GM12878 (cell line): ENCODE measurements at places on chromosomes 1 and 21.

- H3K4me3 ChIP-seq, result no peak overlapping the region
- no peak overlapping the region for H3K27ac ChIP-seq
- H3K36me3 ChIP-seq, result no peaks in the 10 kb centered on the region
- H3K27me3 ChIP-seq, result no peaks in the 10 kb centered on the region
- H3K4me1 ChIP-seq, result no peaks in the 10 kb centered on the region
- no peak for DNase-seq
These were observed 29.6 kb downstream of the DNAH14 start for GRCh38 chr1:224959115-224959514.

GRCh38 chr1:150516616-150517015 is 1.1 kb downstream of the FALEC start:
- H3K4me3 ChIP-seq, result peak overlapping the region; percentile 74
- no peaks in the 10 kb centered on the region for H3K36me3 ChIP-seq
- no peaks in the 10 kb centered on the region for H3K27me3 ChIP-seq
- no peak for DNase-seq
- H3K4me1 ChIP-seq, result peaks cover 13% of the 10 kb centered on the region

DNA sequence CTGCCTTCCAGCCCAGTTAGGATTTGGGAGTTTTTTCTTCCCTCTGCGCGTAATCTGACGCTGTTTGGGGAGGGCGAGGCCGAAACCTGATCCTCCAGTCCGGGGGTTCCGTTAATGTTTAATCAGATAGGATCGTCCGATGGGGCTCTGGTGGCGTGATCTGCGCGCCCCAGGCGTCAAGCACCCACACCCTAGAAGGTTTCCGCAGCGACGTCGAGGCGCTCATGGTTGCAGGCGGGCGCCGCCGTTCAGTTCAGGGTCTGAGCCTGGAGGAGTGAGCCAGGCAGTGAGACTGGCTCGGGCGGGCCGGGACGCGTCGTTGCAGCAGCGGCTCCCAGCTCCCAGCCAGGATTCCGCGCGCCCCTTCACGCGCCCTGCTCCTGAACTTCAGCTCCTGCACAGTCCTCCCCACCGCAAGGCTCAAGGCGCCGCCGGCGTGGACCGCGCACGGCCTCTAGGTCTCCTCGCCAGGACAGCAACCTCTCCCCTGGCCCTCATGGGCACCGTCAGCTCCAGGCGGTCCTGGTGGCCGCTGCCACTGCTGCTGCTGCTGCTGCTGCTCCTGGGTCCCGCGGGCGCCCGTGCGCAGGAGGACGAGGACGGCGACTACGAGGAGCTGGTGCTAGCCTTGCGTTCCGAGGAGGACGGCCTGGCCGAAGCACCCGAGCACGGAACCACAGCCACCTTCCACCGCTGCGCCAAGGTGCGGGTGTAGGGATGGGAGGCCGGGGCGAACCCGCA is at the start of gene PCSK9:
Gene PCSK9, plus strand, starts transcription at position 207 of the 741 bp plus-strand sequence. Its CDS starts 290 bp downstream, at position 497.
- peaks cover 10% of the 10 kb centered on the region for H3K27me3 ChIP-seq
- no peaks in the 10 kb centered on the region for H3K4me1 ChIP-seq
- H3K4me3 ChIP-seq, result no peak within 1 kb of the TSS
- no peaks in the 10 kb centered on the region for H3K36me3 ChIP-seq
- no peak within 1 kb of the TSS for H3K27ac ChIP-seq

GRCh38 chr21:44510508-44511218 is 29.3 kb downstream of the KRTAP10-1 start:
- no peaks in the 10 kb centered on the region for H3K27me3 ChIP-seq

- no peak overlapping the region for H3K27ac ChIP-seq
These were observed 7.8 kb downstream of the ERG start for GRCh38 chr21:38490411-38491020.

- no peak overlapping the region for H3K4me3 ChIP-seq
- no peak overlapping the region for H3K27ac ChIP-seq
- no peaks in the 10 kb centered on the region for H3K4me1 ChIP-seq
- H3K27me3 ChIP-seq, result no peaks in the 10 kb centered on the region
- DNase-seq, result no peak
These were observed 21.9 kb downstream of the DLGAP3 start for GRCh38 chr1:34907487-34908090.

DNA sequence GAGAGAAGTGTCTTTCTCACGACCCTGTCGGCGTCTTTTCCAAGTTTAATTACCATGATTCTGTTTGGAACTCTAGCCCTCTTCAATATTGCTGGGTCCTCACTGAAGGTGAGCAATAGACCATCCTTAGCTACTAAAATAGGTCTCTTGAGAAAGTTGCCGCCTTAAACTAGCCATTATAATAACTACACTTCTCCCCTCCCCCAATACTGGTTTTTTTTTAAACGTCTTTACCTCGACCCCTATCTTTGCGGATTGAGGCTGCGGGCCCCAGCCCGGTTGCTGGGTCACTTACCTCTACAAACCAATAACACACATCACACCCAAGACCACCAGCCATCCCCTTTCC is 672 bp downstream of the ENSA start:
- no peak for DNase-seq
- H3K4me3 ChIP-seq, result peak overlapping the region; percentile 81
- peaks cover 10% of the 10 kb centered on the region for H3K4me1 ChIP-seq

- H3K4me1 ChIP-seq, result peaks cover 14% of the 10 kb centered on the region
- DNase-seq, result peak; percentile 93
- H3K27ac ChIP-seq, result peak overlapping the region; percentile 90
- no peaks in the 10 kb centered on the region for H3K27me3 ChIP-seq
- peaks cover 3% of the 10 kb centered on the region for H3K36me3 ChIP-seq
- peak overlapping the region; percentile 62 for H3K4me3 ChIP-seq
These were observed 12.9 kb downstream of the PLEKHM2 start for GRCh38 chr1:15696956-15697521.

- no peaks in the 10 kb centered on the region for H3K36me3 ChIP-seq
- no peak for DNase-seq
- no peaks in the 10 kb centered on the region for H3K27me3 ChIP-seq
- H3K27ac ChIP-seq, result no peak overlapping the region
These were observed 216.3 kb upstream of the NR5A2 start for GRCh38 chr1:199811163-199811562.

GRCh38 chr1:232793944-232794343 is 11.3 kb upstream of the MAP10 start:
- H3K4me3 ChIP-seq, result no peak overlapping the region
- no peaks in the 10 kb centered on the region for H3K4me1 ChIP-seq
- peaks cover 2% of the 10 kb centered on the region; the same call in 1 of the 2 replicates for H3K27me3 ChIP-seq
- H3K27ac ChIP-seq, result no peak overlapping the region
- no peaks in the 10 kb centered on the region for H3K36me3 ChIP-seq
- no peak for DNase-seq

- peaks cover 12% of the 10 kb centered on the region for H3K27me3 ChIP-seq
- no peak overlapping the region for H3K27ac ChIP-seq
- no peak for DNase-seq
- H3K36me3 ChIP-seq, result no peaks in the 10 kb centered on the region
These were observed 995 bp upstream of the KIF26B start for GRCh38 chr1:245153552-245154428.

DNA sequence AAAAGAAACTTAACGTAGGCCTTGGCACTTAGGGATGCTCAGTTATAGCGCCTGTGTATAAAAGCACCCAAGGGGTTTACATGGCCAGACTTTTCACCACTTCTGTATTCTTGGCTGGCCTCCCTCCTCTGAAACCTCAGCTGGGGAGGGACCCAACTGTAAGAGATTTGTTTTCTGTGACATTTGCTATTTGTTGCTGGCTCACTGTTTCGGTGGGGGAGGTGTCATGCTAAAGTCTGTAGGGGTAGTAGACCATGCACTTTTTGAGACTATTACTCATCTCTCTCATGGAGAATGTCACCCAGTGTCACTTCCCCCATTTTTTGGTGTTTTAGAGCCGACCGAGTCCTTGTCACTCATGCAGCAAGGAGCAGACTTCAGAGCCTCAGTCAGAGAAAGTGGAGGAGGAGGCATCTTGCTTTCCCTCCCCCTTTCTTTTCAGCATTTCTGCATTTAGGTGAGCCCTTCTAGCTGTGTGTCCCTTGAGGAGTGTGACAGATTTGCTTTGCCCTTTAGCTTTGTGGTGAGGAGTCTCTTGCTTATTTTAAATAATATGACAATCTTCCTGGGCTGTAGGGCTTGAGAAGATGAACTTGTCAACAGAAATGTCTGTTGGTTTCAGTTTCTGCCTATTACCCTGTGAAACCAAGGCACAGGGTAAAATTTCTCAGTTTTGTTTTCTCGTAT is 160.1 kb downstream of the FASLG start:
- peak overlapping the region; percentile 73 for H3K27ac ChIP-seq
- no peak overlapping the region; the same call in 1 of the 2 replicates for H3K4me3 ChIP-seq
- peaks cover 32% of the 10 kb centered on the region for H3K4me1 ChIP-seq
- H3K27me3 ChIP-seq, result no peaks in the 10 kb centered on the region
- no peaks in the 10 kb centered on the region for H3K36me3 ChIP-seq
- DNase-seq, result peak; percentile 99

DNA sequence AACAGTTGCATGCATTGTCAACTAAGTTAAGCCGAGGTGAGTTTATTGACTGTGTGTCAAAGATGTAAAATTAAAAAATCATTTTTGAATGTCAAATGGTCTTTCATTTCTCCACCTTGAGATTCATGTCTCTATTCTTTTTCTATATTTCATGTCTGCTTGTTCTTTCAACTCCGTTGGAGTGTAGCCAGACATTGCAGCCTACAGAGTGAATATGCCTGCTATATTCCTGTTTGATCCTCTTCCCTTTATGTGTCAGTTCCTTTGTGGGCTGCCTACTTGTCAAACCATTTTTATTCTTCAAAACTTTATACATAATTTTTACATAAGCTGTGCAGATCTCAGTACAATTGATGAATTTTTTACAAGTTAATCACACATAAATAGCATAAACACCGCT is 1325.8 kb upstream of the PRMT6 start:
- DNase-seq, result no peak
- H3K27ac ChIP-seq, result no peak overlapping the region
- H3K36me3 ChIP-seq, result no peaks in the 10 kb centered on the region
- H3K4me1 ChIP-seq, result no peaks in the 10 kb centered on the region
- no peaks in the 10 kb centered on the region for H3K27me3 ChIP-seq

GRCh38 chr1:51638350-51638749 is 21.5 kb downstream of the OSBPL9 start:
- H3K36me3 ChIP-seq, result no peaks in the 10 kb centered on the region
- no peak overlapping the region for H3K4me3 ChIP-seq
- H3K27ac ChIP-seq, result no peak overlapping the region
- H3K4me1 ChIP-seq, result no peaks in the 10 kb centered on the region
- DNase-seq, result no peak

GRCh38 chr1:154747740-154748404 is 122.2 kb downstream of the KCNN3 start:
- peak; percentile 66 for DNase-seq
- H3K4me3 ChIP-seq, result peak overlapping the region; percentile 34; the same call in 1 of the 2 replicates
- H3K36me3 ChIP-seq, result peaks cover 4% of the 10 kb centered on the region; the same call in 1 of the 2 replicates
- no peaks in the 10 kb centered on the region for H3K27me3 ChIP-seq
- H3K27ac ChIP-seq, result peak overlapping the region; percentile 67

DNA sequence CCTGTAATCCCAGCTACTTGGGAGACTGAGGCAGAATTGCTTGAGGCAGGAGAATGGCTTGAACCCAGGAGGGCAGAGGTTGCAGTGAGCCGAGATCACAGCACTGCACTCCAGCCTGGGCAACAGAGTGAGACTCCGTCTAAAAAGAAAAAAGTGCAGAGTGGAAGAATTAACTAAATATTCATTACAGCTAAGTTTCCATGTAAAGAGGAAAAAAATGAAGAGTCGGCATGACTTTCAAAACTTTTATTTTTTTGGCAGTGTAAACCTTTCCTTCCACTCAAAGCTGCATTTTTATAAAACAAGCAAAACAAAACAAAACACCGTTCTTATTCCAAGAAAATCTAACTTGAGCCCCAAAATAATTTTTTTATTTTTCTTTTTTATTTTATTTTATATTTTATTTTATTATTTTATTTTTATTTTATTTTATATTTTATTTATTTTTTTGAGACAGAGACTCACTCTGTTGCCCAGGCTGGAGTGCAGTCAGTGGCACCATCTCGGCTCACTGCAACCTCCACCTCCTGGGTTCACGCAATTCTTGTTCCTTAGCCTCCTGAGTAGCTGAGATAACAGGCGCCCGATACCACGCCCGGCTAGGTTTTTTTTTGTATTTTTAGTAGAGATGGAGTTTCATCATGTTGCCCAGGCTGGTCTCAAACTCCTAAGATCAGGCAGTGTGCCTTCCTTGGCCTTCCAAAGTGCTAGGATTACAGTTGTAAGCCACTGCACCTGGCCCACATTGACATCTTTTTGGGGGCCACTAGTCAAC is 62.9 kb downstream of the PACC1 start:
- H3K36me3 ChIP-seq, result peaks cover 27% of the 10 kb centered on the region
- no peak overlapping the region for H3K4me3 ChIP-seq
- H3K27ac ChIP-seq, result no peak overlapping the region
- H3K27me3 ChIP-seq, result no peaks in the 10 kb centered on the region
- no peak for DNase-seq

- no peak overlapping the region for H3K27ac ChIP-seq
- H3K4me3 ChIP-seq, result no peak overlapping the region
- DNase-seq, result no peak
- no peaks in the 10 kb centered on the region for H3K4me1 ChIP-seq
- H3K27me3 ChIP-seq, result no peaks in the 10 kb centered on the region
- H3K36me3 ChIP-seq, result no peaks in the 10 kb centered on the region
These were observed 142.5 kb downstream of the PIGK start for GRCh38 chr1:77076759-77077158.

DNA sequence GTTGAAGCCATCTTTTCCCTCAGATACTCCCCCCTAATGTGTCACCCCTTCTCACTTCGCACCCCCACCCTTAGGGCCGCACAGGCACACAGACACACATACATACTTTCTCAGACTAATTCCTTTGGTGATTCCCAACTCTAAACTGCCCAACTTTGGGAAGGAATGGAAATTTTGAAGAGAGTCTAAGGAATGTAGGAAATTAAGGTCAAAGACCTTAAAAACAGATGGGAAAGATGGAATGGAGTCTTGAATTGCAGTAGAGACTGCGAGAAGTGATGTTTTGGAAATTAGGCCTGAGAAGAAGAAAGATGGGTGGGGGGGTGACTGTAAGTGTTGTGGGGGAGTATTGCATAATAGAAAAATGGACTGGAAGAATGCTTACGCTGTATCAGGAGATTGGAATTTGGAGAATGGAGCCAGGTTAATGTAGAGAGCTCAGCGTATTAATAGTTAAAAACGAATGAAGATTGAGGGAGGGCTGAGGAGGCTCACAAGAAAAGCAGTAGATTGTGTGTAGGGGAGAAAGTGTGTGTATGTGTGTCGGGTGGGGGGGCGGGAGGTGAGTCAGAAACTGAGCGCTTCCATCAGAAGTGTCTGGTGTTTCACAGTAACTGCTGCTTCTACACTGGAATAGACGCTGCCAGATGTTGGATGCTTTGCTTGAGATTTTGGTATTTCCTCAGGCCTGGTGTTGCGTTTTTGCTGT is 1.7 kb downstream of the PIP5K1A start:
- DNase-seq, result no peak
- peaks cover 4% of the 10 kb centered on the region; the same call in 1 of the 2 replicates for H3K4me1 ChIP-seq
- H3K4me3 ChIP-seq, result peak overlapping the region; percentile 98
- peaks cover 11% of the 10 kb centered on the region for H3K36me3 ChIP-seq

- H3K4me1 ChIP-seq, result peaks cover 34% of the 10 kb centered on the region
- no peaks in the 10 kb centered on the region for H3K27me3 ChIP-seq
- peak; percentile 95 for DNase-seq
- no peaks in the 10 kb centered on the region for H3K36me3 ChIP-seq
These were observed 56.7 kb downstream of the S1PR1 start for GRCh38 chr1:101293461-101294051.

GRCh38 chr1:213622365-213623063 is 365.3 kb upstream of the PROX1 start:
- peak; percentile 4 for DNase-seq
- H3K36me3 ChIP-seq, result no peaks in the 10 kb centered on the region
- H3K4me1 ChIP-seq, result no peaks in the 10 kb centered on the region; the same call in 1 of the 2 replicates
